ENCODE measurements at places on chromosomes 7 and 10.
A peak's percentile ranks its signal among the peaks of the same experiment; 100 is the strongest.

- DNase-seq: no peak
Measured at GRCh38 chr7:502296-502695, 17.4 kb downstream of the PDGFA start.

DNA sequence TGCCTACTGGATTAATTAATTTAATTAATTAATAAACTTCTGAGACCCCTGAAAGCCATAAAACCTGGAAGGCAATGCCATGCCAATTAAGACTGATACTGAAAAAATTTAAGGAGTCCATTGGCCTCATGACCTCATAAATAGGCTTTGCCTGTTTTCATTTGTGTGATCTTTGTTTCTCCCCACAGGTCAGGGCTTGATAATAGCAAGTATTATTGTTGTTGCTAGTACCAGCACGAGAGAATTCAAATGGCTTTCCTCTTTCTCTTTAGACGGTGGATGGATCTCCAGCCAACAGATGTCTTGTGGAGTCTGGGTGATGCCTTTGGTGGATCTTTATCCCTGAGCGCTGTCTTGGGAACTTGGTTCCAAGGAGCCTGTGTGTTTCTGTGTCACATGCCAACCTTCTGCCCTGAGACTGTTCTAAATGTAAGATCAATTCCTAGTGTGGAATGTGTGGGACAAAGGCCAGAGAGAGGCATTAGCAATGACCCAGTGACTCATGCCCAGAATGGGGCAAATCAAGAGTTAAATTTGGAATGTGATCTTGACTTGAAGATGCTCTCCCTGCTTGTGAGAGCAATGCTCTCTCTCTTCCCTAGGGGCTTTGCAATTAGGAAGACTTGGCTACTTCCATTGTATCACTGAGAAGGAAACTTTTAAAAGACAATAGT, 17.7 kb downstream of the ACSM6 start:
- no peak for DNase-seq

- no peak for DNase-seq
Measured at GRCh38 chr10:117539361-117539773, 3.2 kb upstream of the EMX2 start.

DNA sequence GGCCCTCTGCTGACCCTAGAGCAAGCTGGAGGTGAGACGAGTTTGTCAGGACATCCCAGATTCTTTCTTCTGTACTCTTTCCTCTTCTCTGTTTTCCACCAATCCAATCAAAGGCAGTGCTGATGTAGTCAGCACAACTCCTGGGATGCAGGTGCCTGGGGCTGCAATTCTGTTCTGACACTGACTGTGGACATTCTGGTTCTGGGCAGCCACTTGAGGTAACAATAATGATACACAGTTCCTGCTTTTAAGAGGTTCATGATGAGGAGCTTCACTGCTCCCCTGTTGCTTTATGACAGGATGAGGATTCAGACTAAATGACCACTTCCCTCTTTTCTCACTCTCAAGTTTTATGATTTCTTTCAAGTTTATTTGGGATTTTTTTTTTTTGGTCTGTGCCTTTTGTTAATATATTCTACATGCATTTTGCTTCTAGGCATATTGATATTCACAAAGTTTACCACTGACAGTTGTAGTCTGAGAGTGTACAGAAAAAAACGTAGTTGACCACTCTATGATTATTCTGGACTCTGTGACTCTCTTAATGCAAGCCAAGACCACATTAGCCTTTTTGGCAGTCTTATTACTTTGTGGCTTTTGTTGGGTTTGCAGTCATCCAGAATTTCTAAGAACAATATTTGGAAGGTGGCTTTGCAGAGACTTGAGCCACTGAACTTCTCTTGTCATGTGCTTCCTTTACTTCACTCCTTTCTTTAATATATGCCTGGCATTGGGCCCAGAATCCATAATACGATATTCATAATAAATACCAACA, 247.6 kb downstream of the AUTS2 start:
- peak; percentile 72 for DNase-seq

DNA sequence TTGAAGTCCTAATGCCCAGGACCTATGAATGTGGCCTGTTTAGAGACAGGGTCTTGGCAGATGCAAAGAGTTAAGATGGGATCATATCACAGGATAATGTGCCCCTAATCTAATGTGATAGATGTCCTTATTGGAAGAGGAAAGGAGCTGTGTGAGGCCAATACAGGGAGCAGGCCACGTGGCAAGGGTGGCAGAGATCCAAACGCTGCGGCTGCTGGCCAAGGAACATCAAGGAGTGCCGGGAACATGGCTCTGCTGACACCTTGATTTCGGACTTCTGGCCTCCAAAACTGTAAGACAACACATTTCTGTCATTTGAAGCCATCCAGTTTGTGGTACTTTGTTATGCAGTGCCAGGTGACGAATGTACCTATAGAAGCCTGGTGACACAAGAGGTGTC, 37.7 kb upstream of the EZH2 start:
- no peak for DNase-seq

DNA sequence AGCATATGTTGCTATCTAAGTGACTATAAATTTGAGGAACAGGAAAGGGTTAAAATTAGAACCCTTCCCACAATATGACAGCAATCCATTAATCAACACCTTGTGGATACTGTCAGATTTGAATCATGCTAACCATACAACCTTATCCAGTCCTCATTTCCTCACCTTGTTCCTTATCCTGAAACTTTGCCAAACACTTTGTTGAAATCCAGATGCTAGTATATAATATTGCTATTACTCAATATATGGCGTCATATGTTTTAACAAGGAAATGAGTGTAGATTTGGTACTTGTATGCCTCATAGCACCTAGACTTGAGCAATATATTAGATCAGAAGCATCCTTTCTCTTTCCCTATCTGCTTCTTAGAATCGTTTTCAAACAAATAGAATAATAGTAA, 66.3 kb upstream of the SLC25A13 start:
- peak; percentile 65 for DNase-seq

- no peak for DNase-seq
Measured at GRCh38 chr10:14570800-14571199, 203.9 kb downstream of the FAM107B start.

DNA sequence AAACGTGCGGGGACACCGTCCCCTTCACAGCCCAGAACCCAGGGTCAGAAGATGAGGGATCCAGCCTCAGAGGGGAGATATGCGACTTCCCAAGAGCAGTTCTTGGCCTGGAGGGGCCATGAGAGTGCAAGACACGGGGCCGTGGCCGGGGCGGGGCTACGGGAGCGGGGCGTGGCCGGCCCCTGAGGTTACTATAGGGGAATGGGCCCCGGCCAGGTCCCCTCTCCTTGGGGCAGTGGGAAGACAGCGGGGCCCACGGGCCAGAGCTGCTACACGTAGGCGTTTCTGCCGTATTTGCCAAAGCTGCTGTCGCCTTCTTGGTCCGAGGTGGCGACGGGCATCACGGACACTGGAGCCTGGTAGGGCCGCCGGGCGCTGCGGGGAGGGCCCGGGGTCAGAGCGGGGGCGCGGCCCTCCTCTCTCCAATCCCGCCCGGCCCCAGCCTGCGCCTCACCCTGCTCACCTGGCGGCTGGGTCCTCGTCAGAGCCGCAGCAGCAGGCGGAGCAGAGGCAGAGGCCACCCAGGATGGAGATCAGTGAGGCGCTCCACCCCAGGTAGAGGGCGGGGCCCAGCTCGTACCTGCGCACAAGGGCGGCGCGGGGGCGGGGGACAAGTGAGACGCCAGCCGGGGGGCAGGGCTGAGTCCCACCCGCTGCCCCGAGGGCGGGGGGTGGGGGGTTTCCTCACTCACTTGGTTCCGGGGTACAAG, 5.3 kb downstream of the CLDN15 start:
- no peak for DNase-seq

DNA sequence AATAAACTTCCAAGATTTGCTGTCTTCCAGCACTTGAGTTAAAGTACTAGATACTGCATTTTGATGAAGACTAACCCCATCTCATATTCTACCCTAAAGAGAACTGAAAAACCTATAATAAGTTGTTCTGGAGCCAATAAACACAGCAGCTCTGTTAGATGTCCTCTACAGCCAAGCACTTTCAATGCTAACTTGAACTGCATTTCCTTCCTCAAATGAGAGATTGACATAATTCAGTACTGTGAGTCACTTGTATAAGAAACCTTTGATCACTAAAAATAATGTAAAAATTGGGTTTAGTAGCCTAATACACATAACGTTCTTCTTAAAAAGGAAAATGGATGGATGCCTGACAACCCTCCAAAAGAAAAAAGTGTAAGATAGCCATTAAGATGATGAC, 81.3 kb downstream of the ITGB8 start:
- DNase-seq: no peak

- DNase-seq: peak; percentile 21
Measured at GRCh38 chr10:3963191-3963673, 178.2 kb upstream of the KLF6 start.

GRCh38 chr7:113806633-113807327, 112.0 kb downstream of the PPP1R3A start:
- DNase-seq: peak; percentile 33

DNA sequence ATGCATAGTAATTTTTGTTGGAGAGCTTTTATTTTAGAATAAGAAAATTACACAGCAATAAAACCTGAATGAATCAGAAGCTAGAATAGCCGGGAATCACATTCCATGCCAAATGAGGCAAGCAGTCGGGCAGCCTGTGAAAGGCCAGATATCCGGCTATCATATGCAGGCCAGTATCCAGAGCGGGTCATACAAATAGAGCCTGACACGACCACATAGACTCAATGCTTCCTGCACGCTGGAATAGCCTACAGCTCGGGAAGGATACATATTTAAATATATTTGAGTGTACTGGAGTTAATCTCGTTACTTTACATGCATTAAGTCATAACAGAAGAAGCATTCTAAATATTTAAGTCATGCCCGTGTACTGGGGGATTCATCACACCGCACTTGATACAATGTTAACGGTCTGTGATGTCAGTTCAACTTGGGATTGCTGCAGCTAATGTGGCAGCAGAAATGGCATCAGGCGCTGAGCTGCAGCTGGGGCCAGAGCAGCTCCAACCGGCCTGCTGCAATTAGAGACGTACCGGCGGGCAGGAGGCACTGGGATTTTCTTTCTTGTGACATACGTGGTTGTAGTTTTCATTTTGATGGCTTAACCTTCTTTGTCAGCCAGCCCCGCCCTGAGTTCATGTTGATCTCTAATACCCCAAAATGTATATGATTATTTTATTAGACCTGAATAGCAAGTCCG, 112.0 kb downstream of the EBF3 start:
- DNase-seq: no peak

DNA sequence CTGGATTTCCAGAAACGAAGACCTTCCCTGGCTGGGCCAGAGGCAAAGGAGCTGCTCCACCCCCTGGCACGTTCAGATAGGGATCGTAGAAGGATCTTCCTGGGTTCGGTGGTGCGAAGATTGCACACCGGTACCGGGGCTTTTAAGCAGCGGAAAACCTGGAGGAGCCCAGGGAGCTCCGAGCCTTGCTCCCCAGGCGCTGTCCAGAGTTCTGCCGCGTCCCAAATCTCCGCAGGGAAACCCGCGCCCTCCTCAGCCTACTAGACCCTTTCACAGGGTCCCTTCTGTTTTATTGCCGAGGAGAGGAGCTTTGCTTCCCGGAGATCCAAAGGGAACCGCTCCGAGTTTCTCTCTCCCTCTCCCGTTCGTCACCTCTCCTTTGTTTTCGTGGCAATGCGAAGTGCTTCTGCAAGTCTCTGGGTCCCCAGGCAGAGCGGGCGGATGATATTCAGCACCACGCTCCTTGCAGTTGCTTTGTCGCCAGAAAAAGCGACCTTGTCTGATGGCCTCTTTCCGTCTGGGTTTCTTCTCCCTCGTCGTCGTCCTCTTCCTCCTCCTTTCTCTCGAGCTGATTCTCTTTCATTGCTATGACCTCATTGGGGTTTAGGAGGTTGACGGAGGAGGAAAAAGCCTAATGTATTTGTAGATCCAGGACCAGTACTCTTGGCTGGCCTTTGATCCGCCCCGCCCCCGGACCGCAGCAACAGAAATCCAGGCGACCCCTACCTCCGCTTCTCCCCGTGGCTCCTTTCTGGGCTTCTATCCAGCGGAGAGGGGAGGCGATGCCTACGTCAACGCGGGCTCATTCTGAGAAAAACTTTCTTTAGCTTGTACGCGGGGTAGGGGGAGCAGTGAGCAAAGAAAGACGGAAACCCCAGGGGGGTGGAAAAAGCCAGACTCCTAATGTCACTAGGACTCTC, at the start of gene TMEM196:
Gene TMEM196, minus strand, starts transcription at position 777 of the 920 bp plus-strand sequence. CDS start 921 bp downstream, outside the sequence.
- DNase-seq: peak; percentile 60

GRCh38 chr7:26925768-26926167, 61.4 kb upstream of the SKAP2 start:
- DNase-seq: no peak

- DNase-seq: no peak
Measured at GRCh38 chr10:22564060-22564459, 150.3 kb downstream of the PIP4K2A start.

DNA sequence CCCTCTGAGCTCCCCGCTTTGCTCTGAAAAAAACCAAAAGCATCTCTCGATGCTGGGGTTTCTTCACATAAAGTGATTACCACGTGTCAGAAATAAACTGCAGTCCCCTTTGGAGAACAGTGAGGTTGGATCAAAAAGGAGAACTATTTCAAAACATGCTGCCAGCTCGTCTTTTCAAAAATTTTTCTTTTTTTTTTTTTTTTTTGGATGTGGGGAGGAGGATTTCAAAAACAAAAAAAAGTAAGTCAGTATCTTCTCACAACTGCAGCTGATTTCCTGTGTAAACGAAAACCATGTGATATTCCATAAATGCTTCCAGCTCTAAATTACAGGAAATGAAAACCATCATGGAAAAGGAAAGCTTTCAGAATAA, 155.0 kb upstream of the LYZL2 start:
- peak; percentile 80 for DNase-seq

- no peak for DNase-seq
Measured at GRCh38 chr10:103396789-103397087, 312 bp downstream of the PDCD11 start.

GRCh38 chr10:65040796-65041195, 1519.6 kb downstream of the REEP3 start:
- no peak for DNase-seq

- DNase-seq: peak; percentile 32
Measured at GRCh38 chr7:101690061-101690460, 61.0 kb upstream of the MYL10 start.

- DNase-seq: no peak
Measured at GRCh38 chr10:20658158-20658557, 239.0 kb downstream of the NEBL start.

DNA sequence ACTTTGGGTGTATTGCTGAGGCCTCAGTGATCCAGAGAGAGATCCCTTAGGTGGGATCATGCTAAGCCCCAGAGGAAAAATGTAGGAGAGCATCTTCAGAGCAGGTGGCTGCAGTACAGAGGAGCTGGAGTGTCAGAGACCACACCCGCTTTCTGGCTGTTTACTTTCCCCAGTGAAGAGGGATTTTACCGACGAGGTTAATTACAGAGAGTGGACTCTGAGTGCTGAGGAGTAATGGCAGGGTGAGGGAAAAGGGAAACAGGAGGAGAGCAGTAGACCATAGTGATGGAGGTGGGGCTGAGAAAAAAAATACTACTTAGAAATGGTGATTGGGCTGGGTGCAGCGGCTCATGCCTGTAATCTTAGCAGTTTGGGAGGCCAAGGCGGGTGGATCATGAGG, 43.3 kb upstream of the HBP1 start:
- no peak for DNase-seq

DNA sequence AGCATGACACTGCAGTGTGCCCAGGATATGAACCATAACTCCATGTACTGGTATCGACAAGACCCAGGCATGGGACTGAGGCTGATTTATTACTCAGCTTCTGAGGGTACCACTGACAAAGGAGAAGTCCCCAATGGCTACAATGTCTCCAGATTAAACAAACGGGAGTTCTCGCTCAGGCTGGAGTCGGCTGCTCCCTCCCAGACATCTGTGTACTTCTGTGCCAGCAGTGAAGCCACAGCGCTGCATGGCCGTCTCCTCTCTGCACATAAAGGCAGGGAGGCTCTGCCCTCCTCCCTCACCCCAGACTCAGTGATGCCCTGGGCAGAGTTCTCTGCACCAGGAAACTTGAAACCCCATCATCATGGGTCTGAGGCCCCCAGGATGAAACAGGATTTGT, 70.7 kb upstream of the PRSS58 start:
- no peak for DNase-seq
